ENCODE measurements at places on chromosomes 12 and 14. TPM values are rescaled to one million over a fixed set of nuclear protein-coding genes. Genes with fewer than 3 reads are reported as not detected.

DNA sequence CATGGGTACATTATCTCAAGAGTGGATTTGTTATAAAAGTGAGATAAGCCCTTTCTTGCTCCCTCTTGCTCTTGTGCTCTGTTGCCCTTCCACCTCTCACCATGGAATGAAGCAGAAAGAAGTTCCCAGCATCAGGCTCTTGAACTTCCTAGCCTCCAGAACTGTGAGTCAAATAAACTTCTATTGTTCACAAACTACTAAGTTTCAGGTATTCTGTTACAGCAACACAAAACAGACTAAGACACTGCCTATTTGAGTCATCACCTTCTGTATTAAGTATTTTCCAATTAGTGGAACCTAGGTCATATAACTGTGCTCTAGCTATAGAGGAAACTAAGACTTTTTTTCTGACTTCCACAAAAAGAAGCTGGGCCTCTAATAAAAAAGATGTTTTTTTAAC is 201.2 kb upstream of the FOXG1 start:
- DNase-seq: no peak

DNA sequence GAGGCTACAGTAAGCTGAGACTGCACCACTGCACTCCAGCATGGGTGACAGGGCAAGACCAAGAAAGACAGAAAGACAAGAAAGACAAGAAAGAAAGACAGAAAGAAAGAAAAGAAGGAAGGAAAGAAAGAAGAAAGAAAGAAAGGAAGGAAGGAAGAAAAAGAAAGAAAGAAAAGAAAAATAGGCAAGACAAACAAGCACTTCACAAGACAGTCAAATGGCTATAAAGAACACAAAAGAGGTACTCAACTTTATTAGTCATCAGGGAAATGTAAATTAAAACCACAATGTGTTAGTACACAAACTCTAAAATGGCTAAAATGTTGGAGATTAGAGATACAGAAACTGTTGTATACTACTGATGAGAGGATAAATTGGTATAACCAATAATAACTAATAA is 6.6 kb downstream of the ATXN3 start:
- DNase-seq: no peak

- no peak for DNase-seq
Measured at GRCh38 chr12:53502983-53503728, 2.1 kb downstream of the TARBP2 start.

Gene PLA2G1B
- not detected for polyA plus RNA-seq

Gene TEX52
- not detected for polyA plus RNA-seq
